Activated naive CD4-positive, alpha-beta T cell treated with anti-CD3 and anti-CD28 coated beads, Interleukin-2, amount 50 U/mL, for 16 hours (primary cell): ENCODE measurements at places on chromosomes 7 and 10.

- DNase-seq: no peak
These were observed 76.2 kb downstream of the CYP51A1 start for GRCh38 chr7:92058040-92058439.

GRCh38 chr10:100986952-100987684 lies at the start of the genes MRPL43 and TWNK:
MRPL43 (minus strand) TSS chr10:100987497; CDS start chr10:100987443, 54 bp downstream.
TWNK (plus strand) TSS chr10:100987543; CDS start chr10:100988211, 668 bp downstream.
- DNase-seq: peak; percentile 89

DNA sequence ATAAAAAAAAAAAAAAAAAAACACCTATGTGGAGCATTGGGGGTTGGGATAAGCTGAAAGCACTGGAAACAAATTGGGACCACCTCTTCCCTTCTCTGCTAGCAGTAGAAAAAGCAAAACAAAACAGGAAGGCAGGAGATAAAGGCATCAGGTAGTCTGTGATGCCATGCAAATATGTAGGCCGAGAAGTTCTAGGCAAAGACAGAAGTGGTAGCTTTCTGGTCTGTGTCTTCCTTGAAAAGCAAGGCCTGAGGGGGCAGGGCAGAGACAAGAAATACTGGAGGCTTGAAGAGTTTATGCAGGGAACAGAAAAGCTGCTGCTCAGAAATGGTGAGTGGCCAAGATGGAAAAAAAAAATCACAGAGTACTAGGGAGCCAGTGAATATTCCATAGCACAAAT lies 111.1 kb downstream of the ELMO1 start:
- DNase-seq: no peak

- DNase-seq: no peak
These were observed 490.0 kb downstream of the PTPRN2 start for GRCh38 chr7:158097453-158098124.
